ENCODE measurements at places on chromosomes 7 and 10.
A peak's percentile ranks its signal among the peaks of the same experiment; 100 is the strongest.

- DNase-seq, result no peak
Measured at GRCh38 chr7:127588697-127589482, 679 bp downstream of the ARF5 start.

DNA sequence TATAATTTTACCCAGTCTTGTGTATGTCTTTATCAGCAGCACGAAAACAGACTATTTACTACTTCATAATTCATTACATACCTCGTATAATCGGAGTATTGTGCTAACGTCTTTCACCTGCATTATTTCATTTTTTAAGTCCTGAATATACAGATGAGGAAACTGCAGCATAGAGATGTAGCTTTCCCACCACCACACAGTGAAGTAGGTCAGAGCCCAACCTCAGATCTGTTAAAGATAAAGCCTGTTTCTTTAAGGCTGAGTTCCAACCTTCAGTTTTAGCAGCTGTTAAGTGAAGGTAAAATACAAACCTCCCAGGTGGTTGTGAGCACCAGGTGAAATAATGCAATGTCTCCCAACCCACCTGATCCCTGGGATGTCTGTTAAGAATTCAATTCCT is 2.0 kb upstream of the ADAM12 start:
- no peak for DNase-seq

DNA sequence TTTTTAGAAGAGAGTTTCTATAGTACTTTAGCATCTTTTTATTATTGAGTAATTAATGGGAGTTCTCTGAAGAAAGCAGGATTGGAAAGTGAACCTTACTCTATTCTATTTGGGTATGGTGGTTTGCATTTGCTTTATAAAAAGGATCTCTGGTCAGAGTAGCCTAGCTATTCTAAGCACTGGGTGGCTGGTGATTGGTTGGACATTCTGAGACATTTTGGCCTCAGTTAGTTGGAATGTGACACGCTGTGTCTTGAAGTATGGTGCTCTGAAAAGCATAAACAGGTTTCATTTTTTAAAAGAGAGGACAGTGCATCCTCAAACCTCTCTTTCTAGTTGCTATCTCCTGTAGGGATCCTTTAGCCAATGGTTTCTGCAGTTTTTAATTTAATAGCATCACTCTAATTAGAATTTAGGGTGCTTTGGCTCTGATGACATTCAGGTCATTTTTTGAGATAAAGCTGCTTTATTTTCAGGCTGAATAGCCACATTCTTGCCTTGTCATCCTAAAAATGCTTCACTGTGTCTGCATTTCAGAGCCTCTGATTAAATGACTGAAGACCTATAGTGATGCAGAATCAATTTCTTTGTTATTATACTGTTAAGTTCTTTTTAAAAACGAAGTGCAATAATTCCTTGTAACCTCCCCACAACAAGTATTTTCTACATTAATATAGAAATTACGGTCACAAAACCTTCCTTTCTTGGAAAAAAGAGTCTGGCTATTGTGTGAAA is 20.6 kb downstream of the TMEM178B start:
- no peak for DNase-seq

GRCh38 chr7:93092757-93093370 is 24.9 kb downstream of the SAMD9 start:
- DNase-seq, result no peak

DNA sequence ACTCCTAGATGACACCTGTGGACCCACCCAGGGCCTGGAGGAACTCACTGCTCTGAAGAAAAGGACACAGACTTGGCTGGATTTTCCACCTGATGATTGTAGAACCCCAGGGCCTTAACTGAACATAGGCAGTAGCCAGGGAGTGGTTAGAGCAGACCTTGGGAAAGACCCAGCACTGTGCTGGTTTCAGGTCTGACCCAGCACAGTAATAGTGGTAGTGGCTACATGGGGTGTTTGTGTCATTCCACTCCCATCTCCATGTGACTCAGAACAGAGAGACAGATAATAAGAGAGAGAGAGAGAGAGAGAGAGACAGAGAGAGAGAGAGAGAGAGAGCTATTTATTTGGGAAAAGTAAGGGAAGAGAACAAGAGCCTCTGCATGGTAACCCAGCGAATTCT is 239.1 kb upstream of the MEOX2 start:
- no peak for DNase-seq

DNA sequence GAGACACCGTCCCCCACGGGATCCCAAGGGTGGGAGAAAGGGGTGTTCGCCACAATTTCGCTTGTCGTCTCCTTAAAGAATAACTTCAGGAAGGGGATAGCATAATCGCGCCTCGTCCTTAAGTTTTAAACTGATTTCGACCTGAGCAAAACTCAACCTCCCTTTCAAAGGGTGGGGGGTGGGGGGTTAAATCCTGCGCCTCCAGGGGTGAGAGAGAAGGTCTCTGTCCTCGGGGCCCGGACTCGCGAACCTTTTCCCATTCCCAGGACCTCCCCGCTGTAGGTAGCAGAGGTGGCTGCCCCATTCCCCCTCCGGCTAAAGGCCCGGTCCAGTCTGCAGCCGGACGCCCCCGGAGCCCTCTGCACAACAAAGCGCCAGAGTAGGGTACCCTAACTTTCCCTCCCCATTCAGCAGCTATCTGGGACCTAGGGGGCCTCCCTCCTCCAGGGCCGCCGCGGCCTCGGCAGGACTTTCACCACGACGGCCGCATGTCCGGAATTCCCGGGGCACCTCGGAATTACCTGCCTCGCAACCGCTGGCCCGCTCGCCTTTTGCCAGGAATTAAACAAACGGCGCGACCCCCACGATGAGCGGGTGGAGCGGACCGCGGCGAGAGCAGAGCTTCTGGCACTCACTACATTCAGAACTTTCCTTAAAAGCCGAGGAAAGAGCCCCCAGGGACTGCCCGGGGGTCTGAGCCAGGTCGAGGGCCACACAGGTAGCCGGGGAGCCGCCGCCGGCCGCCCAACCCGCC is 1.7 kb downstream of the CDK6 start:
- no peak for DNase-seq

DNA sequence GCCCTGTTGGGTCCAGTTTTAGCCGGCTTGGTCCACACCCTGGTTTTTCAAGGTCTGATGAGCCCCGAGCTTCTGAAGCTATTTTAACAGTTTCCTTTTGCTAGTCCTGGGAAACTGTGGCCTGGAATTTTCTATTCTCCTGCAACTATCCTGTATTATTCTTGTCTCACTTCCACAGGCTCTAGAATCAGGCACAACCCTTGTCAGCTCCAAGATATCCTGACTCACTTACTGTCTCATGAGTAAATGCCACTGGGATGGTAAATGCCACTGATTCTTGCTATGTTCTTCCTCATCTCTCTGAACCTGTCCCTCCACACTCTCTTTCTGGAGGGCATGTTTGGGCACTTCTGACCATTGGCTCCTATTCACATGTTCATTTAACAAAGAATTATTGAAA is 611.5 kb upstream of the IGFBP3 start:
- no peak for DNase-seq

GRCh38 chr7:129670656-129671055 is 59.1 kb downstream of the NRF1 start:
- DNase-seq, result no peak

- DNase-seq, result no peak
Measured at GRCh38 chr7:156778668-156779067, 114.3 kb downstream of the LMBR1 start.

DNA sequence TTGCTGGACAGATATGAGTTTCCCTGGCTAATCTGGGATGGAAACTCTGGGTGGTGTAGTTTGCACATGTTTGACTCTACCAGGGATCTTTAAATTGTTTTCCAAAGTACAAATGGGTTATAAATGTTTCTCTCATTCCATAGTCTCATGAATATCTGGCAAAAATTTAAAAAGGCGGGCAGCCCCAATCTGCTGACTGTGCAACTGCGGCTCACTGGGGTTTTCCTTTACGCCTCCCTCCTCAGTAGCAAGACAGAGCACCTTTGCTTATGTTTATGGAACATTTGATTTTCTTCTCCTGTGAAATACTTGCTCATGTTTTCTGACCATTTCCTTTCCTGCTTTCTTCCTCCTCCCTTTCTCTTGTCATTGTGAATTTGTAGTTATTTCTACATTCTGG is 105.0 kb downstream of the ADAM12 start:
- no peak for DNase-seq

DNA sequence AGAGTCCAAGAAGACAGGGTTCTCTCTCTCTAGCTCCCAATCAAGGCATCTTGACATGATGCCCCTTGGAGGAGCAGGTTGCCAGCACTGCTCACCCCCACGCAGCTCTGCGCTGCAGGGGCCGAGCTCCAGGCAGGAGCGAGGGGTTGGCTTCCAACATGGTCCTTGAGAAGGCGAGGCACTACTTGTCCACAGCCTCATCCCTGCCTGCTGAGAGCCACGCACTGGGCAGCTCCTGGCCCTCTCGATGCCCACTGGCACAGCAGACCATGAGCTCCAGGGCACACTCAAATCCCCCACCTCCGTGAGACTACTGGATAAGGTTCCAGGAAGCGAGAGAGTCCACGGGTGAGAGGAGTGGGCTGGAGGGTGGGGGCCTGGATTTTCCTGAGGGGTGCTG is 31.1 kb downstream of the RAMP3 start:
- DNase-seq, result no peak

GRCh38 chr10:96497391-96497790 is 16.3 kb downstream of the TLL2 start:
- no peak for DNase-seq

DNA sequence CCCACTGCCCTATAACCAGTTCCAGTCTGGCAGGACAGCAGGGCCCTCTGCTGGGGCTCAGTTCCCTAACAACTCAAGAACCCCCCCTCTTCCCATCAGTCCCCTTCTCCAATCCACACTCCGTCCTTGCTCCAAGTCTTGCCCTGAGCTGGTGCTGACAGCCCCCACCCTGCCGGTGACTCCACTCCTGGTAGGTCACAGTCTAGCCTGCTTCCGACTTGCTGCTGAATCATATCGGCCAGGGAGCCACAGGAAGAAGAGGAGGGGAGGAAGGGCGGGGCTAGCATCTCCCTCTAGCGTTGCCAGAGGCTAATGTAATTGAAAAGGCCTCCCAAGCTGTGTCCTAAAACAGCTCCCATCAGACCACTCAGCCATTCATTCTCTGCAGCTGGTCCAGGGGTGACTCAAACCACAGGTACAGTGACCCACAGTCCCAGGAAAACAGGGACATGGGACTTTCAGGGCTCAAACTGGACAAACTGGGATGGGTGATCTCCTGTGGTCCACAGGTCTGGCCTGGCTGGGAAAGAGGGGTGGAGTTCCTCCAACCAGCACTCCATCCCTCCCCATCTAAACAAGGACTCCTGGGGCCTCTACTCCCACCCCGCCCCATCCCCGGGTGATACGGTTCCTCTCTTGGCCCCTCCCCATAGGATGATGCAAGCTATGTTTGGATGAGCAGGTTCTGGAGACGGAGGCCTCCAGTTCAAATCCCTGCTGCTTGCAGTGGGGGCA is 158.8 kb downstream of the SH3PXD2A start:
- peak; percentile 47 for DNase-seq

DNA sequence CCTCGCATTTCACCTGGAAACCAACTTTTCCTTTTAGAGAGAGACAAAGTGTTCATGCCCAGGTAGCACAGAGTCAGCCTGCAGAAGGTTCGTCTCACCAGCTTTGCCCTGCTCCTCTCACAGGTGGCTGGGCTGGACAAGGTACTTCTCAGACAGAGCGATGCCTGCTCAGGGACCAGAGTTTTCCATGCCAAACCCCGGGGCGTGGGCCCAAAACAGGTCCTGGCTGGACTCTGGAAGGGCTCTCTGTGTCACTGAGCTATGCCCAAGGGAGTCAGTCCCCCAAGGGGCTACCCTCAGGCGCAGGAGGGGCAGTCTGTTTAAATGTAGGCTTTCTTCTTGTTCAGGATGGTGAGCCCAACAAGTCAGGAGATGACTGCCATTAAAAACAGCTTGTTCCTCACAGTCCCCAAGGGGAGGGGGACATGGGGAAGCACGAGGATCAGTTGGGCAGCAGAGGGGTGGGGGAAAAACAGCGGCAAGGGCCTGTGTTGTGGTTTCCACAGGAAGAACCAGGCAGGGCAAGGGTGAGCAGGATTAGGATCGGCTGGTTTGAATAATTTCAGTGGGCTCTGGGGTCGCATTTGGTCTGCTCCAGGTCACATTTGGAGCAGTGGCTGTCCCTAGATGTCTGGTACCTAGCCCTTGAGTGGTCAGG is 55.5 kb upstream of the FIGNL1 start:
- DNase-seq, result no peak

GRCh38 chr7:28052933-28053332 is 127.7 kb downstream of the JAZF1 start:
- DNase-seq, result no peak

DNA sequence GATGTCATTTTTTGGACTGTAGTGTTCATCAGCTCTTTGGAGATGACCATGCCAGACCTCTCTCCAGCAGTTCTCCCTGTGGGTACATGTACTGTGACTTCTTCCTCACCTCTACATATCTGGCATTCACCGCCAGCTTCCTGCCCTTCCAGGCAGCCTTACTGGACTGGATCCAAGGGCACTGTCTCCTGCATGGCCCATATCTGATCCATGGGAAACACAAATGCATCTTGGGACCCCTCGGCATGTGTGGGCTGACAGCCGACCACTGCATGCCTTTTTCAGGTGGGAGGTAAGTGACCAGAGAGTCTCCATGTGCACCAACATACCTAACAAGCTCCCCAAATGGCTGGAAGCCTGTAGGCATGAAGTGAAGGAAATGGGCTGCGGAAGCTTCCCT is 3.9 kb upstream of the BLVRA start:
- no peak for DNase-seq

GRCh38 chr10:21159669-21160068 is 262.6 kb upstream of the NEBL start:
- no peak for DNase-seq

DNA sequence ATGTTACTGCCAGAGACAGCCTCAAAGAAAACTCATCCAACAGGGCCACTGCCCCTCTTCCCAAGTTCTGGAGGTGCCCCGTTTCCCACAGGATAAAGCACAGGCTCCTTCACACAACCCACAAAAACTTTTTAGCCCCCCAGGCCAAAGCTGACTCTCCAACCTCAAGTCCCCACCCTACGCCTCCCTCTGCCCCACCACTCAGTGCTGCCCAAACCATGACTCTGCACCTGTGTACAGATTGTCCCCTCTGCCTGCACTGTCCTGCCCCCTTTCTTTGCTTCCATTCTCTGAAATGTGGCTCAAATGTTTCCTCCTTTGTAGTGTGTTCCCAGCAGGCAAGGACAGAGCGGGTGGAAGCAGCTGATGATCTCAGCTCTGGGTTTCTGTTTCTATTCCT is 284.0 kb downstream of the GRID1 start:
- DNase-seq, result no peak

DNA sequence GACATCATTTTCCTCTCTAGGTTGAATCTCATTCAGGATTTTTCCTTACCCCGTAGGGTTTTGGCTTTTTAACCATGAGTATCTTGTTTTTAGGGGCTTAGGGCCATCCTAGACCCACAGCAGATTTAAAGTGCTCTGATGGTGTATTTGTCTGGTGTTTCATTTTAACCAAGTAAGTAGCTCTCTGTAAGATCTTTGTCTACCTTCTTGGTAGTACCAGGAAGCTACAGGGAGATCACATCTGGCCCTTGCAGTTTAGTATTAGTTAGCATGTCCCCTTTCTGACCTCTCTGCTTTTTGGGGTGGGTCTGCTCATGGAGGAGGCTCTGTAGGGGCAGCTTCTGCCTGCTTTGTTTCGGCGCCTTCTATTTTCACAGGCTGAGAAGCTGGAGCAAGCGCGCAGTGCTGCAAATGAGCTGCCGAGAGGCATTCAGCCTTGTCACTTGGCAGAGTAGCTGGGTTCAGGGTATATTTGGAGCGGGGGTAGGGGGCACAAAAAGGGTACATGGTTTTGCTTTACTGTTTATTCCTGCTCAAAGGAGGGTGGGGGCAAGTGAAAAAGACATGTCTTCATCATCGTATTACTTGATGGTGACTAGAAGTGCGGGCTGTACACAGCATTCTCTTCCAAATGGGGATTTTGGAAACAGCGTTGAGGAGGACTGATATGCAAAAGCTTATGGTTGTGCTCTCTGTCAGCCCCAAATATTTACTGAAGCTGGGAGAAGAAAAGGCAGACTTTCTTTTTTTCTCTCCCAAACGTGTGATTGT is 146.3 kb downstream of the CELF2 start:
- no peak for DNase-seq

Data from stimulated activated CD8-positive, alpha-beta memory T cell treated with anti-CD3 and anti-CD28 coated beads, Interleukin-7, amount 100 ng/mL, for 48 hours (primary cell).